Ovary (tissue), 10 donors: ENCODE measurements at places on chromosomes 1 and 21. TPM values are rescaled to one million over a fixed set of nuclear protein-coding genes. Genes with fewer than 3 reads are reported as not detected.

DNA sequence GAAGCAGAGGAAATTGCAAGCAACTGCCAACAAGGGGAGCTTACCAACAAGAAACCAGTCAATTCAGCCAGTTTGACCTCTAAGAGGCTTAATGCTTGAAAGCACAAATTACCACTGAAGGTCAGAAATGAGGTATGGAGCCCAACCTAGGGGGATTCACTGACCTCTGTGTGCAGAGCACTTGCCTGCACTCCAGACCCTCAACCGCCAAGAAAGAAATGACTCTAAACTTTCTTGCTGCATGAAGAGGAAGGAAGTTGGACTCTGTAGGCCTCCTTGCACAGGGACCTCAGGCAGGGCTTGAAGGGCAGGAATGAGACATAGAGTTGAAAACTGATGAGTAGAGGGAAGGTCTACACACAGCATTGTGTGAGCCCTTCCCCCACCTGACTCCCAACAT, 10.0 kb downstream of the ARMH1 start:
- no peak for DNase-seq

DNA sequence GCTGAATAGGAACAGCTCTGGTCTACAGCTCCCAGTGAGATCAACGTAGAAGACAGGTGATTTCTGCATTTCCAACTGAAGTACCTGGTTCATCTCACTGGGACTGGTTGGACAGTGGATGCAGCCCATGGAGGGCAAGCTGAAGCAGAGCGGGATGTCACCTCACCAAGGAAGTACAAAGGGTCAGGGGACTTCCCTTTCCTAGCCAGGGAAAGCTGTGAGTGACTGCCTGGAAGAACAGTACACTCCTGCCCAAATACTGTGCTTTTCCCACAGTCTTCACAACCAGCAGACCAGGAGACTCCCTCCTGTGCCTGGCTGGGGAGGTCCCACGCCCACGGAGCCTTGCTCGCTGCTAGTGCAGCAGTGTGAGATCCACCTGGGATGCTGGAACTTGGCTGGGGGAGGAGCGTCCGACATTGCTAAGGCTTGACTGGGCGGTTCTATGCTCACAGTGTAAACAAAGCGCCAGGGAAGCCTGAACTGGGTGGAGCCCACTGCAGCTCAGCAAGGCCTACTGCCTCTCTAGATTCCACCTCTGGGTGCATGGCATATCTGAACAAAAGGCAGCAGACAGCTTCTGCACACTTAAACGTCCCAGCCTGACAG, 14.7 kb downstream of the CR1L start:
- DNase-seq = no peak

ACBD6 gene
- 42.7 TPM for polyA plus RNA-seq

GLRX2 gene
- polyA plus RNA-seq = 18.5 TPM

DNA sequence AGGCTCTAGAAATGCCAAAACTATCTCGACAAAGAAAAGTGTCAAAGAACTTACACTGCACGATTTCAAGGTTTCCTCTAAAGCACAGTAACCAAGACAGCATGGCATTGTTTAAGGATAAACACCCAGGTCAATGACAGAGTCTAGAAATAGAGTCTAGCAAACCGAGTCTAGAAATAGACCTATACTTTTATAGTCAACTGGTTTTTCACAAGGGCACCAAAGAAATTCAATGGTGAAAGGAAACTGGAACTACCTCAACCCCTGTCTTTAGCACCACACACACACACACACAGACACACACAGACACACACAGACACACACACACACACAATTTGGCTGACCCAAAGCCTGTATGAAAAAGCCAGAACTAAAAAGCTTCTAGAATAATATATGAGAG, 67.1 kb upstream of the PGBD5 start:
- DNase-seq = no peak

MEGF6 gene
- polyA plus RNA-seq = 12.0 TPM

MYOC gene
- 9.4 TPM for polyA plus RNA-seq

- no peak for DNase-seq
Observed at GRCh38 chr21:36075171-36075570, 5.3 kb downstream of the CBR1 start.

FBLIM1 gene
- polyA plus RNA-seq = 39.0 TPM

GRCh38 chr1:238399558-238399957, 508.8 kb upstream of the ZP4 start:
- DNase-seq = no peak

GPR52 gene
- 0.17 TPM for polyA plus RNA-seq

KCNH1 gene
- not detected for polyA plus RNA-seq
